ENCODE measurements at places on chromosomes 2 and 18.

DNA sequence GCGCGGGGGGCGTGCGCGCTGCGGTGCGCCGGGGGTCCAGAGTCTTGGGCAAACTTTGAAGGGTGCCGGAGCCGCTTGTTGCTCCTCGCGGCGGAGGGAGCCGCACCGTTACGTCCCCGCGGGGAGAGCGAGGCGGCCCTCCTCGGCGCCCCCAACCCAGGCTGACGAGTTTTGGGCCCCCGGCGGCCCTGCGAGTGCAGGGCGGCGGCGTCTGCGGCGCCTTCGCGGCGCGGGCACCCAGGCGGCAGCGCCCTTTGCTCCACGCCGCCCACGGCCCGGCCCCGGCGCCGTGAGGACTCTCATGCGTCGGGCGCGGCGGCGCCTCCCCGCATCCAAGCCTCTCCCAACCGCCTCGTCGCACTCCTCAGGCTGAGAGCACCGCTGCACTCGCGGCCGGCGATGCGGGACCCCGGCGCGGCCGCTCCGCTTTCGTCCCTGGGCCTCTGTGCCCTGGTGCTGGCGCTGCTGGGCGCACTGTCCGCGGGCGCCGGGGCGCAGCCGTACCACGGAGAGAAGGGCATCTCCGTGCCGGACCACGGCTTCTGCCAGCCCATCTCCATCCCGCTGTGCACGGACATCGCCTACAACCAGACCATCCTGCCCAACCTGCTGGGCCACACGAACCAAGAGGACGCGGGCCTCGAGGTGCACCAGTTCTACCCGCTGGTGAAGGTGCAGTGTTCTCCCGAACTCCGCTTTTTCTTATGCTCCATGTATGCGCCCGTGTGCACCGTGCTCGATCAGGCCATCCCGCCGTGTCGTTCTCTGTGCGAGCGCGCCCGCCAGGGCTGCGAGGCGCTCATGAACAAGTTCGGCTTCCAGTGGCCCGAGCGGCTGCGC is 814 bp downstream of the FZD7 start:
- peak; percentile 65 for DNase-seq

DNA sequence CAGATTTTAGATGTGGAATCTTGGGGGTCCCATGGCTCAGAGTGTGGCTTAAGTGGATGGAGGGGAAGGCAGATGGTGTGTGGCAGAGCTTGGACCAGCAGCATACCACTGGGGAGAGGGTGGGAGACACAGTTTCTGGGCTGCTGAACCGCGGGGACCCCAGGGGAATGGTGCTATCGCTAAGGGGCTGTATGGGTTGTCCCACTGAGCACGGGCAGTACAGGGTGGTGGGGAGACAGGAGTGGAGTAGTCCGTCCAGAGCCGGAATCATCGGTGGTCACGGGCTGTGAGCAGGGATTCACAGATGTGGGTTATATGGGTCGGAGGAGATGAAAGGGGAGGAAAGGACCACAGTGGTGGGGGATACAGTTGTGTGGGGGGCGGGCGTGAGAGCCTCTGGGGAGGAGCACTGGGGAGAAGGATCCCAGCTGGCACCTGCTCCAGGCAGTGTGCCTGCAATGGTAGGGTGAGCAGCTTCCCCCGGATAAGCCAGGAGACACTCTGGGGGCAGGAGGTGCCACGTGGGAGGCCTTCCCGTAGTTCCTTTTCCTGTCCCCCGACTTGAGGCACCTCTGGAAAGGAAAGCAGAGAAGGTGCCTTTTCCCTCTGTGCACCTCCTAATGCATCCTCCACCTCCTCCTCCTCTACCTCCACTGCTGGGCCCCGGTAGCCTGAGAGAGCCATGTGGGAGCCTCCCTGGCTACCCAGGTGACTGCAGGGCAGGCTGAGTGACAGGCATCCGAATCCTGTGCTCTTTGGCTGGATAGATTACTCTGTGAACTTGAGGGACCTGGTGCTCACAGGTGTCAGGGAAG is 24.9 kb downstream of the IGFBP5 start:
- DNase-seq, result no peak

DNA sequence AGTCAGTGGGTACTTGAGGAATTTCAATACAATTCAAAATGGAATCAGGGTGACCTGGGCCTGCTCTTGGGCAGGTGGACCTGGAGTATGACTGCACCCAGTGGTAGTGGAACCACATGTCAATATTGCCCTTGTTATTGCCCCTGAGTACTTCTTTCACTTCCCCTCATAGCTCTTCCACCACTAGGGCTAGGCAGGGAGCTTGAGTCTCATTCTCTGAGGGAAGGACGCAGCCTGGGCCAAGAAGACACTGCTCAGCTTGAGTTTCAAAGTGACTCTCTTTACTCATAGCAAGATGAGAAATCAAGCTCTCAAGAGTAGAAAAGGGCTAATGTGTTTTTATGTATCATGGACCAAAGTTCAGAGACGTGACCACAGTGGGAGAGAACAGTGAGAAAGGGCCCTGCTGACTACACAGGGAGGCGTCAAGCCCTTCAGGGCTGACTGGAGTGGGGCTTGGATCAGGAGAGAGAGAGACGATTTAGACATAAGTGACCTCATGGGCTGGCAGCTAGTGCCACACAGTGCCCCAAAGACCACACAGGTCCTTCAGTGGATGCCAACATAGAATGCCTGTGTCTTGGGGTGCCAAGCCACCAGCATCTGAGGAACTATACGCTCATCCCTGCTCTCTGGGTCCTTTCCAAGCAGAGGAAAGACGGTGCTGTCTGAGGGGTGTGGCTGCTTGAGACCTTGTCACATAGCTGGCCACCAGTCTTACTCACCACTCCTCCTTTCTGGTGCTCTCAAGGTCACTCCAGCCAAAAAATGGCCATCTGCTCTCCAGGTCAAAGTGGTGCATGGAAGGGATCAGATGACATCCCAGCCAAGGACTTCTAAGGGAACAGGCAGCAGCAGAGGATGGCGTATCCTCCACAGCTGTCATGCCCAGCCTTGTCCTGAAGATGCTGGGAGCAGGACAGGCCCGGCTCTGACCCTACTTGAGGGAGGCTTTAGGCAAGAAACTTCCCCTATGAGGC is 13.0 kb downstream of the PTMA start:
- DNase-seq, result no peak

DNA sequence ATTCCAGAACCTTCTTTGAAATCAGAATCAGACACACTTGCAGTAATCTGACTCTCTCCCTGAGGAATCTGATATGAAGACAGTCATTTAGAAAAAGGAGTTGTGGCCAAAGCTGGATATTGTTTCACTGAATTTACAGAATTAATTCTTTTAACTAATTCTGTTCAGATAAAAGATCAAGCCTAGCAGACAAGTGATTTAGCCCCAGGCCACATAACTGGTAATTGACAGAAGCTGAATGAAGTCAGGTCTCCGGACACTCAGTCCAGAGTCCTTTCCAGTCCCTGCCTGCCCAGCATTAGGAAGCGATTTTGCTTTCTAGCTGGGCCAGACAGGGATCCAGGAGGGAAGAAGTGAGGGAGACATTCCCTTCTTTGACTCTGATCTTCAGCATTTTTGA is 110.7 kb upstream of the AQP4 start:
- no peak for DNase-seq

GRCh38 chr18:41745166-41746049 is 209.6 kb upstream of the PIK3C3 start:
- peak; percentile 86 for DNase-seq

DNA sequence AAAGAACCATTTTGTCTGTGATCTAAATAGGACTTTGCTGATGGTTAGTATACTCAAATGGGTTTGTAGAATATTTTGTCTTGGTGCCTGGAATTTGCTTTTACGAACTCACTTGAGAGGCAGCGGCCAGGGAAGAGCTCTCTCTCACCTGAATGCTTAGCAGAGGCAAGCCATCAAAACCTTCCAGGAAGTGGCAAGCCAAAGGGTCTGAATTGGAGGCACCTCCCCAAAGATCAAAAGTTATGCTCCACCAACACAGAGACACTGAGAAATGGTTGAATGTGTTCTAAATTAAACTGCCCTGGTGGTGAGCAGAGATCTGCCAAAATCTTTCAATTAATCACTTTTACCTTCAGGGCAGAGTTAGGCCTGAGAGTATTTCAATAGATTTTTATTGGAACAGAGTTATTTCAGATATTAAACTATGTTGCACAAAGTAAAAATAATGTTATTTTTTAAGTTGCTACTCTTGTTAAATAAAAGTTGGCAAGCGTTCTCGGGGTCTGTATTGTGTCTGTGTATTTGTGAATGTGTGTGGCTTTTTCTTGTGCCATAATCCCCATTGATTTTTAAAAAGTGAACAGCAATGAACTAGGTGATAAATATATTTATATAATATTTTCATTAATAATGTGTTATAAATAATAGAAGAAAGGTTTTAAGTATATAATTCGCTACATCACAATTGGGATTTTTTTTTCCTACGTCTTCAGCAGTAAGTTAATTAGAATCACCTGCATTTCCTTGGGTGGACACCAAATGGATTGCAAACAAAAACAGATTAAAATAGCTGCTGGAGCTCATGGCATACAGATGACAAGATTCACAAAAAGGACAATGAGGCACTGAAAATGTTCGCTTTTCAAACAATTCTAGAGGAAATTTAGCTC is 416.1 kb downstream of the ARHGAP15 start:
- no peak for DNase-seq

- DNase-seq, result no peak
These were observed 754.6 kb upstream of the SOX11 start for GRCh38 chr2:4937550-4937949.

- no peak for DNase-seq
These were observed 80.1 kb downstream of the MBP start for GRCh38 chr18:77052297-77052982.

DNA sequence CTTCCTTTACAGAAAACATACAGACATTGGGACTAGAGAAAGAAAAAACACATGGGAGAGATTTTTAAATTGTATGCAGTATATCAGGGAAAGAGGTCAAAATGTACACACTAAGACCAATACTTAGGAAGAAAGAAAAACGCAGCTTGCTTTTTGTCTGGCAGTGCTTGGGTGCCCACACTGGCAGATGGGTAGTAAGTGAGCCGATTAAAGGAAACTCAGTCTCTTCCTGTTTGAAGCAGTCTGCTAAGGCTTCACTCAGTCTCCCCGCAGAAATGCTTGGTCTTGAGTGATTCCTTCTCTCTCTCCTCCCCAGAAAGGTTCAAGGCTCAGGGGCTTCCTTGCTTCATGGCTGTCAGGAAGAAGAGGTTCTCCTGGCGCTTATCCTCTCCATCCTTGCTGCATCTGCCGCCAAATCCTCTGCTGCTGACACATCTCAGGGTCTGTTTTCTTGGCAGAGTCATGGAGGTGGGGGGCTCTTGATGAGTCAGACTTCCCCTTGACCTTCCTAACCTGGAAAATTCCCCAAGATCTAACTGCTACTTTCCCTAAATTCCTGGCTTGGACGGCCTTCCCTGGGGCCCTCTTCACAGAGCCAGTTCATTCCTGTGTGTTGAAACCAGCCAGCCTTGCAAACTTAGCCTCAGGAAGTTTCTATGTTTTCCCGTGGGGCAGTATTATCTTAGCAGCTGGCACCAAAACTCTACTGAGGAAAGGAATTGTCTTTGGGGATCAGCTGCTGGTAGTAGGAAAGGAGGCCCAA is 10.5 kb upstream of the TMSB10 start:
- peak; percentile 79 for DNase-seq

- no peak for DNase-seq
These were observed 571.9 kb upstream of the PKDCC start for GRCh38 chr2:41475959-41476358.

DNA sequence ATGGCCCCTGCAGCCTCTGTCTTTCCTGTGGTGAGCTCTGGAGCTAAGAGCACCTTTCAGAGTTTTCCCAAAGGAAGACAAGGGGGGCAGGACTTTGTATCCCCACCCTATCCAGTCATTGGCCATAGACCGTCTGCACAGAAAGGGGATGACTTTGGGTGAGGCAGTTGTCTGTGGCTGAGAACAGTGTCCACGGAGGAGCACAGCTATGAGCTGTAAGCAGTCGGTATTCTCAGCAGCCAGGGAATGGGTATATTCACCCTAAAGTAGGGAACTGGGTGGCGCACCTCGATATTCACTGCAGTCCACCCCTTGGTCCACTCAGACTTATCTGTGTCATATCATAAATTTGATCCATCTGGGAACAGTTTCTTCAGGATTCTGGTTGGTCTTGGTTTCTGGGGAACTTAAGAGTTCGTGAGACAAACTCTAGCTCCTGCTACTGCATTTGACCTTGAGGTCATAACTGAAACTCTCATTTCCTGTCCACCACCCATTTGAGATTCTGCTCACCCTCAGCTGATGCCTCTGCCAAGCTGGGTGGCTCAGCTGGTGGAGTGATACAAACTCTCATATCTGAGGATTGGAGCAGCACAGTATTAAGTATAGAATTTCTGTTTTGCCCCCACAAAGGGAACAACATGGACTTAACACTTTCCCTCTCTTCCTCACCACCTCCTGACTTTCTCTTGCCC is 45.2 kb upstream of the SCG2 start:
- DNase-seq, result no peak

GRCh38 chr2:21233194-21233593 is 109.4 kb downstream of the TDRD15 start:
- DNase-seq, result no peak

DNA sequence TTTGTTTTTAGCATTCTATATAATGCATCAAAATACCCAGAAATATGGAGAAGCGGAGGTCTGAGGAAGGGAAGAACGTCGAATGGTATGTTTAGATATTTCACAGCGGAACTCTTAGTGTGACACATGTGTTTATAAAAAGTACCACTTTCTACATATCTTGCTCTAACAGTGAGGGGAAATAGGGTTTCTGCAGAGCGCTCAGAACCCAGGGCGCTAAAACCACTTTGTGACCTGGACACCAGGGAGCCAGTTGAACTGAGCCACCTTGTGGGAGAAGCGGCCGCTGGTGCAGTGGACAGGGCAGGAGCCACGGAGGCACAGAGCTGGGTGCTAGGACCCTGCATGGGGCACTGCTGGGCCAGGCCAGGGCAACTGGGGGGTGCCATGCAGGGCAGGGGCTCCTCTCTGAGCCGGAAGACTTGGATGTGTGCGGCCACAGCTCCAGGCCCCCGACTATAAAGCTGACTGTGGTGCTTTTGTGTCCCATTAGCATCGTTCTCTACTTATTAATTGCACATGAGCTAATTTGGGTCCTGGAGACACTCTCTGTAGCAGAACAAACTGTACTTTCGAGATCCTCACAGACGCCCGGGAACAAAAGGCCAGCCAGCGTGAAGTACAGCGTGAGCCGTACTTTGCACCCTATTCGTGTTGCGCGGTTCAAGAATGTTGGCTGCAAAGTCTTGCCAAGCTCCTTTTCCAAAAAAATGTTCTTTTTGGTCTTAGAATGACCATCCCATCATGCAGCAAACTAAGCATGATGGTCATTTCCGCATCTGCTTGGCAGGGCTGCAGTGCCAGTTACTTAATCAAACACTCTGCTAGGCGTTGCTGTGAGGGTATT is 151.9 kb upstream of the ALKAL2 start:
- no peak for DNase-seq

GRCh38 chr2:131104487-131105155 is 515 bp upstream of the PLEKHB2 start:
- DNase-seq, result peak; percentile 78

DNA sequence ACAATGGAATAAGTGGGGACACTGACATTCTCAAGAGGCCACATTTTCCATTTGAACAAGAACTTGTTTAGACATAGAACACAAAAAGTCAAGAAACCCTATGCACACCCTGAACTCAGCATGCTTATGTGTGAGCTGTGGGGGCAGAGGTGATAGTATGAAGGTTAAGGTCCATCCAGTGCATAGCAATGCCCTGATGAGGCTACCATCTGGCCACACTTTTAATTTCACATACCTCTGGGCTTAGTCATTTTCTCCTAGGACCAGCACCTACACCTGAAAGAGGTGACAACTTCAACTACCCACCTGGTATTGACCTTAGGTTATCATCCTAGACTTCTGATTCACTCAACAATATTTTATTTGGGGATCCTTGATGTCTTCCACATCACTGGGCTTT is 139.8 kb downstream of the PIK3C3 start:
- DNase-seq, result no peak

GRCh38 chr18:54696616-54697293 is 105.7 kb downstream of the DYNAP start:
- DNase-seq, result peak; percentile 45

Measured in adipocyte (in vitro differentiated cells).